ENCODE measurements at places on chromosomes 16 and 17.

DNA sequence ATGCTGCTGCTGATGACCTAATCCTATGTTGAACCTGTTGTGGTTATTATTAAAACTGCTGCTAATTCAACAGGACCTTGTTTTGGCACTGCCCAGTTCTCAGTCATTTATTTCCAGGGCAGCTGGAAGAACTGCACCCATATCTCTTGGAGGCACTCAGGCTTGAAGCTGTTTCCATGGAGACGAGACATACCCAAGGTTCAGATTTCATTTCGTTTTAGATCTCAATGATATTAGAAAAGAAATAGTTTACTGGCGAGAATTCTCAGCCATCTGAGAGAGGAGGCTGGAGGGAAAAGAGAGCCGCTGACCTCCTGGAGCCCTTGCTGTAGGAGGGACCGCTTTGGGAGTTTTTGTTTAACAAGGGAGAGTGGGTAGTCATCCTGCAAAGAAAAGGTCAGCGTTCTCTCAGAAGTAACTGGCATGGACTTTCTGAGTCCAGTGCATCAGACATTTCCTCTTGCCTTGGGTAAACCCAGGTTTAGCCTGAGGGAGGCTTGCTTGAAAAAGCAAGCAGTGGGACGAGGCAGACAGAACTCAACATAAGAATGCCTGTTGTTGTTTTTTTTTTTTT, 75.4 kb downstream of the YPEL2 start:
- DNase-seq, result no peak

DNA sequence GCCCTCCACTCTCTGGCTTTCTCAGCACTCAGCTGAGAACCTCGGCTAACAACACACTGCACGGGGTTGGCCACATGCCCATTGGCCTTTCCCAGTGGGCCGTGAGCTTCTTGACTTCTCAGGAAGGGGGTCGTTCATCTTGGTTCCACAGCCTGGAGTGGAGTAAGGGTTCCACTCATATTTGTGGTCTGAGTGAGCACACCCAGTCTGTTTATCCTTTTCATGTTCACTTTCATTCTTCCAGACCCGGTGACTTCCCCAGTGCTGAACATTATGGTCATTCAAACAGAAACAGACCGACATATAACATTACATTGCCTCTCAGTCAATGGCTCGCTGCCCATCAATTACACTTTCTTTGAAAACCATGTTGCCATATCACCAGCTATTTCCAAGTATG, 8.2 kb downstream of the MILR1 start:
- DNase-seq, result no peak

DNA sequence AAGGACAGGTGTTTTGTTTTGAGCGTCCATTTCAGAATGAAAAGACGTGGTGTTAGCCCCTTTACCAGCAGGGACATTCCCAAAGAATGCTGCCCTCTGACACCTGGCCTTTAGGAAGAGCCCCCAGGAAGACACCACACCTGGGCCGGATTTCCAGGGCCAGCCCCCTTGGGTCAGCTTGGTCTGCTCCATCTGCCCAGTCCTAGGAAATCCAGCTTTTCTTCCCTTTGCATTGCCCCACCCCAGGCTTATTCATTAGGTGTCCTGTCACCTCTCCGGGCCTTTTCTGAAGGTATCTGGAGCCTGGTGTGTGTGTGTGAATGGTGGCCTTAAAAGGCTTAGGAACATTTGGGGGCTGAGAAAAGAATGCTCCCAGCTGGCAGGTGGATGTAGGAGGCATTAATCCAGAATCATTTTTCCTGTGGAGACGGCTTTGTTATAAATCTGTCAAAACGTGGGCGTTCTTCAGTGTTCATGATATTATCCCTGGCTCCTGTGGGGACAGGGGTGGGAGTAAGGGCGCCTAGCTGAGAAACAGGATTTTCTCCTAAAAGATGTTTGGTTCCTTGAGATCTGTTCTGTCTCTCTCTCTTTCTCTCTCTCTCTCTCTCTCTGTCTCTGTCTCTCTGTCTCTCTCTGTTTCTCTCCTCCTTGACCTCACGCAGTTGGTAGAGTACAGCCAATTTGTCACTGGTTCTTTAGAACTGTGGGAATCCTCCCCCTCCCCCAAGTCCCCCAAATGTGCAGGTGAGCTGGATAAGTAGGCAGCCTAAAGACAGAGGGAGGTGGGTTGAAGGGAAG, 84.0 kb downstream of the NTN1 start:
- DNase-seq, result no peak

DNA sequence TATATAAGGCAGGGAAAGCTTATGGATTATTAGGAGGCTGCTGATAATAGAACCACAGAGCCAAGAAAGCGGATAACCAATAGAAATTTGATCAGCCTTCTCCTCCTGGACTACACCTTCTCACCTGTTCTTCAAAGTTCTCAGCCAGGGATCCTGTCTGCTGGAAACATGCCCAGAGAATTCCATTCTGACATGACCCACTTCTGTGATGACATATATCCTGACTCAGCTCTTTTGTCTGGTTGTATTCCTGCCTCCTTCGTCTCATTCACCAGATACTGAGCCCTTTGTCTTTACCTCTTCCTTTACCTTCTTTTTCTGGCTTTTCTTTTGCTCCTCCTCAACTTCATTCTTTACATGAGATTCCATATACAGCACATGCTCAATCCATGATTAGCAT, 576.1 kb downstream of the CDH11 start:
- no peak for DNase-seq

DNA sequence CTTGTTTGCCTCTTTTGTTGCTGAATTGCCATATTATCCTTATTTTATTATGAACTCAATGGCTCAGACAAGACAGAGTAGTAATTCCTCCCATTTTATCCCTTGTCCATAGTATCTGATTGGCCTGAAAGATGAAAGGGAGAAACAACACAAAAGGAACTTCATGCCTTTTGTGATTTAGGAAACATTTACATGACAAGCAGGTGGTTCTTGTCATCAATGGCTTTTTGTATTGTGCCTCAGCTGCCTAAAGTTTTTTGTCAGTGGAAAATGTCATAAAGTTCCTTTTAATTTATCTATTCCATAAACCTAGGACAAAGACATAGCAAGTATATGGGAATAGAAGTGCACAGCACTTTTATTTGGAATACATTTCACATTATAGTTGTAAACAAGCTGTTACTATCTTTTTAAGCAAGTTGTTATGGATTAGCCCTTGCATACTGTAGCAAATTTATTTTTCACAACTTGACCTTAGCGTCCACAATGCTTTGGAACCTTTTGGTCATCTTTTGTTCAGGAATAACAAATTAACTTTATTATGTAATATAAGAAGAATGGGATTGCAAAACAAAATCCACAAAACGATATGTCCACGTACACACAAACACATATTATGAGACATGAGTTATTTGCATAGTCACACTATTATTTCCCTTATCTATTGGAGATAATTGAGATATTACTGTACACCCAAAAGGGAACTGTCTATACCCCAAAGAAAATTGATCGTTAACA, 12.4 kb upstream of the MPHOSPH6 start:
- no peak for DNase-seq

DNA sequence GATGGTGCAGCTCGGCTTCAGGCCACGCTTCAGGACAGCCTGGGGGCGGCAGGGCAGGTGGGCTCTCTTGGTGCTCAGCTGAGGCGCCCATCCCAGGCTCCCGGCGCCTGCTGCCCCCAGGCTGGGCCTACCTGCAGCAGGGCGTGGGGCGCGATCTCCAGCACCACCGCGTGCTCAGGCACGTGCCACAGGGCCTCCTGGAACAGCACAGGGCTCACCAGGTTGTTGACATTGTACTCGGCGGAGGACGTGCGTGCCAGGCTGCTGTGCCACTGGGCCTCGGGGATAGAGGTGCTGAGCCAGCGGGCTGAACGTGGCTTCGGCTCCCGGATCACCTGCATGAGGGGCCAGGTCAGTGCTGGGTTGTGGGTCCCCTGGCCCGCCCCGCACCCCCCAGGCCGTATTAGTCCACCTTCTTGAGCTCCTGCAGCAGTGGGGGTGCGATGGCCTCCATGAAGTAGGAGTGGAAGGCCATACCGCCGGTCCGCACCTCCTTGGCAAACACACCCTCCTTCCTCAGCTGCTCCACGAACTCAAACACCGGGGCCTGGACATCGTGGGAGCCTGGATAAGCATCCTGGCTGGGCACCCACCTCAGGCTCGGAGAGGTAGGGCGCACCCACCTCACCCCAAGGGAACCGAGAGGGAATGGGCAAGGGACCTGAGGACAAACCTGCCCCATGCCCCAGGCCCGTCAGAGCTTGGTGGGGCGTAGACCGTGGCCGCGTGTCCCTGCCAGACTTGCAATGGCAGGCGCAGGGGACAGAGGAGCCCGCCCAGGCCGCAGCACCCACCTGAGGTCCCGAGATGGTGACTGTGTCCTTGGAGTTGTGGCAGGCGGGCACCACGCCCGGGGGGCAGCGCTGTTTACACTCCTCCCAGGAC, 9.0 kb downstream of the FASN start:
- DNase-seq, result no peak

- DNase-seq, result no peak
These were observed 10.9 kb upstream of the ERCC4 start for GRCh38 chr16:13909069-13909468.

GRCh38 chr17:78130090-78130436, 508 bp upstream of the TMC8 start:
- no peak for DNase-seq

- DNase-seq, result no peak
These were observed 56.6 kb downstream of the NCOR1 start for GRCh38 chr17:16158714-16159113.

GRCh38 chr17:50026046-50026675, 29.7 kb upstream of the ITGA3 start:
- DNase-seq, result no peak

DNA sequence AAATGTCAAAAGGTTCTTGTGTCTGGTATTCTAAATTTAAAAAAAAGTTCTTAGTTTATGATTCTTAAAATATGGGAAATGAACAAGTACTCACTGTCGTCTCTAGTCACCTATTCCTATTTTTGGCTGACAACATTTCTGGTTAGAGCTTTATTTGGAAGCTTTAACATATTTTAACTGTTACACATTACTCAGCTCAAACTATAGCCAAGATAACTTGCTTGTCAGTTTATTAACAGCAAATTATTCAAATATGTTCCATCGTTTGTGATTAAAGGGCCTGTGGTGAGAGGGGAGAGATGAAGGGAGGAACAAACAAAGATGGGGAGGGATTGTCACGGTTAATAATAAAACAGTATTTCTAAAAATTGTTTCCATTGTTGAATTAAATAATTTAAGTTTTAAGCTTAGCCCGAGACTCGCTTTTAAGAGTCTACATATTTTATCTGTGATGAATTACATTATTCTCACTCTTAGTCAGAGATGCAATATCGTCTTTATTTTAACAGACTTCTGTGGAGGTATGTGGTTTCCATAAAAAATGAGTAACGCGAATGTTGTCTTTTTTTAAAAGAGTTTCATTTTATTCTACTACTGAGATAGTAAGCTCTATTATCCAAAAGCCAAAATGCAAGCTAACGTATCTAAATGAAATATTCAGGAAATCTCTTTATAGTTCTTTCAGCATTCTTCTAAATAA, 321.9 kb upstream of the PMFBP1 start:
- no peak for DNase-seq

DNA sequence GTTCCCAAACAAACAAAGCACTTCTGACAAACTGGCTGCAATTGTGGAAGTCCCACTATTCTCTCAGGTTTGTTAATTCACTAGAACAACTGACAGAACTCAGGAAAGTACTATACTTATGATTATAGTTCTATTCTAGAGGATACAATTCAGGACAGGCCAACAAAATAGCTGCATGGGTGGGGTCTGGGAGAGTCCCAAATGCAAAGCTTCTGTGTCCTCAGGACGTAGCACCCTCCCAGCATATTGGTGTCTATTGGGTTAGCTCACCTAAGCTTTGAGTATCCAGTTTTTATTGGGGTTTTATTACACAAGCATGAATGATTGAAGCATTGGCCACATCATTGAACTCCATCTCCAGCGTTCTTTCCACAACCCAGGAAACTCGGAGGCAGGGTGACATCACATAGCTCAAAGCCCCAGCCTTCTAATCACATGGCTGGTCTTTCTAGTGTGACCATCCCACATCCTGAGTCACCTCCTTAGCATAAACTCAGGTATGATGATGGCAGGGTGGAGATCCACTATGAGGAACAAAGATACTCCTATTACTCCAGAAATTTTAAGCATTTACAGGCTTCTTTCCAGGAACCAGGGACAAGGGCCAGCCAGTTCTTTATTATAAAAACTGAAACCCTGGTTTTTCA, 43.9 kb upstream of the CCNF start:
- no peak for DNase-seq

GRCh38 chr16:8649829-8650554, 24.4 kb upstream of the ABAT start:
- DNase-seq, result no peak

- peak; percentile 98 for DNase-seq
These were observed 17.7 kb downstream of the PRCD start for GRCh38 chr17:76557368-76558197.

DNA sequence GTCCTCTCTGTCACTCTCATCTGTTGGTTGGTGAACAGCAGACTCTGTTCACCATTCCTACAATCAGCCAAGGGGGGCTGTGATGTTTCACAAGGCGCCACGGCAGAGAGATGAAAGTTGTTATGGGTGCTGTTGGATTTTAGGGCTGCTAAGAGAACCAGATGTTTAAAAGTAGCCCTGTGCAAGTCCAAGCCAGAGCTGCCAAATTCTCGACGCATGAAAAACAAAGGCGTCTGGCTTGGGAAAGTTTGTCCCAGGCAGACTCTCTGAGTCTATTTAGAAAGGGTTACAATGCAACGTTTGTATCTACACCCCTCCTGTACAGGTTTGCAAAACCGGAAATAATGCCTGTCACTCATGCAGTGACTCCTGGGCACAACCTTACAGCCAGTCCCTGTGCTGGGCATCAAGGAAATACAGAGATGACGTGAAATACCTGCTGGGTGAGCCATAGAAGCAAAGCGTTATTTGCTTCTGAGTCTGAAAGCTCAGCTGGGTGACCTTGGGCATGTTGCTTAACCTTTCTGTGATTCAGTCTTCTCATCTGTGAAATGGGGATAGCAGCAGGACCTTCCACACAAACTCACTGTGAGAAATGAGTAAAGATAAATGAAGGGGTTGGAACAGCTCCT, 74.8 kb downstream of the XYLT1 start:
- no peak for DNase-seq

GRCh38 chr16:30570636-30571444, 674 bp downstream of the ZNF688 start:
- DNase-seq, result peak; percentile 74

GRCh38 chr16:35749253-35750141, 2290.1 kb downstream of the TP53TG3F start:
- no peak for DNase-seq

DNA sequence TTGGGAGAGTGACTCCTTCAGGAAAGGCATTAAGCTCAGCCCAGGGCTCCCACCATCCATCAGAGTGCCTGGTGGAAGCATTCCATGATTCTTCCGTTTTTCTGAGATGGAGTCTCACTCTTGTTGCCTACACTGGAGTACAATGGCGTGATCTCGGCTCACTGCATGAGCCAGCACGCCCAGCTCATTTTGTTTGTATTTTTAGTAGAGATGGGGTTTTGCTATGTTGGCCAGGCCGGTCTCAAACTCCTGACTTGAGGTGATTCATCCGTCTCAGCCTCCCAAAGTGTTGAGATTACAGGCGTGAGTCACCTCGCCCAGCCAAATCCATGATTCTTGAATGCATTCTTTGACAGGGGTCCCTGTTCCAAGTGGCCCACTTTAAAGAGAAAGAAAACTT, 23.1 kb downstream of the MIS12 start:
- no peak for DNase-seq
